ENCODE measurements at places on chromosomes 5 and 9.

DNA sequence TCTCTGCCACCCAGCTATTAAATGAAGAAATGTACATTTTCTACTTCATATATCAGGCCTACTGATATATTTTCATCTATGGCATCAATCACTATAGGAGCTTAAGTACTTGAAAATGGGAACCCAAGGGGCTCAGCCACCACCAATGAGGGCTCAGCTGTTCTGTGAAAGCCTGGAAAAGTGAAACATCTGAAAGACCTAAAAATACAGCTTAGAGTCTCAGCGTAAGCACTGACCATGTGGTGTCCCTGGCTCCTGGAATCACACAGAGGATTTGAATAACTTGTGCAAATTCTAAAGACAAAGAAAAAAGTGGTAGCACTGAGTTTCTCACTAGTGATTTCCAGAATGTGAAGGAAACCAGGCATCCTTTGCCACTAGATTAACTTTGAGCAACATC, 64.5 kb downstream of the PTPRD start:
- DNase-seq = no peak

DNA sequence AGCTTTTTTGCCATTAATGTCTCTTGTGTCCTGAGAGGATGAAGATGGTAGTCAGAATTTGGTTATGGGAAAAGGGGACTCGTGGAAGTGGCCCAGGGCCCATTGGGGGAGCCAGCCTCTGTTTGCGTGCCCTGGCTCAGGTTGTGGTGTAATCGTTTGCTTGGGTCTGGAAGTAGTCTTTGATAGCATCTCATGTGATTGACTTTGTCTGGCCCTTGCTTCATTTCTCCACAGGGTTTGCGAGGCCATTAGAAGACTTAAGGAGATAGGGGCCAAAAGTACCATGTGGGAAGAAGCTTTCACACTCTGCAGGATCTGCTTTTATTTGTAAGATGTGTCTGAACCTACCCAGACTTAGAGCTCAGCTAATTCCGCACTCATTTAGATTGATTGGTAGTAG, 114.5 kb downstream of the FGF1 start:
- DNase-seq = no peak

- DNase-seq = no peak
These were observed 136.3 kb downstream of the TMEM232 start for GRCh38 chr5:110590187-110590586.

GRCh38 chr9:13107008-13107407, 172.5 kb downstream of the MPDZ start:
- DNase-seq = no peak

DNA sequence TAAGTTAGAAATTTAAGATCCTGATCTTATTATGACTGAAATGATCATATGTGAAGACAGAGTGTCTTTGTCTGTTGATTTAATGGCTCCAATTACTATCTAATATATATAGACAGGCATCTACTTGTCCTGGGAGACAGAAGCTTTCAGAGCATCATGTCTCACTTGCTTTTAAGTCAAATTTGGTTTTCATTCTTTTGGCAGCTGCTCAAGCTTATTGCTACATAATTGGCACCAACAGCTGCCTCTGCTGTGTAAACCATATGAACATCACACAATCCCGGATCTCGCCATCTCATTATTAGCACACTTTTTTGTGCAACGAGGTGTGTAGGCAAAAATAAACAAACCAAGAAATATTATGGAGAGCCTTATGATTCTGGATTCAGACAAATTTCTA, 1717.9 kb downstream of the EFNA5 start:
- no peak for DNase-seq

DNA sequence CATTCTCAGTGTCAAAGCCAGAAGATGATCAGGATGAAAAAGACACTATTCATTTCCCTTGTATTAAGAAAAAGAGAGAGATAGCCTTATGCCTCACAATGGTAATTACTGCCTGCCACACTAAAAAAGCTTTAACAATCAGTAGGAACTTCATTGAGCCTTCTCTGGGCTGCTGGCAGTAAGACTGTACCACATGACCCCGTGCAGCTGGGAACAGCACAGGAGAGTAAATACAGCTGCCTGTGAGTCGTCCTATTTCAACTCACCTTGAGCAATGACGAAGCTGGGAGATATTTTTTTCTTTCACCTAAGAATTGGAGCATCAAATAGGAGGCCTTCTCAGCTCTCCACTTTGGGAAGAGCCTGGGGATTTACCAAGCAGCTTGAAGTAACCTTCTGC, 316.3 kb downstream of the GABRB2 start:
- DNase-seq = no peak

DNA sequence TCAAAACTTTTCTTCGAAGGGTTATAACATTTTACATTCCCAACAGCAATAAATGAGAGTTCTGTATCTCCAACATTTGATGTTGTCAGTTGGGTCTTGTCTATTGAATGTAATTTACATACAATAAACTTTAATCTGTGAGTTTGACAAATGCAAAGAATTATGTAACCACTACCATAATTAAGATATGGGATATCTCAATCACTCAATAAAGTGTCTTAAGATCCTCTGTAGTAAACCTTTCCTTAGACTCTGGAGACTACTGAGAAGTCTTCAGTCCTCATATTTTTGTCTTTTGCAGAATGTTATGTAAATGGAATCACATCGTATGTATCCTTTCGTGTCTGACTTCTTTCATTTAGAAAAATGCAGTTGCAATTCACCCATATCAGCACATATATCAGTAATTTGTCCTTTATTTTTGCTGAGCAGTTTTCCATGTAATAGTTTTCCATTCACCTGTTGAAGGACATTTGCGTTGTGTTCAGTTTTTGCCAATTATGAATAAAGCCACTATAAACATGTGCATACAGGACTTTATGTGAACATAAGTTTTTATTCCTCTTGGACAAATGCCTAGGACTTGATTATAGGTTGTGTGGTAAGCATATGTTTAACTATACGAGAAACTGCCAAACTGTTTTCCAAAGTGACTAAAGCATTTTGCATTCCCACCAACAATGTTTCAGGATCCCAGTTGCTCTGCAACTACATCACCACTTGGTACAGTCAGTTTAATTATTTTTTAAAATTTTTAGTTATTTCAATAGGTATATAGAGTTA, 784.6 kb upstream of the ZNF608 start:
- DNase-seq = no peak

DNA sequence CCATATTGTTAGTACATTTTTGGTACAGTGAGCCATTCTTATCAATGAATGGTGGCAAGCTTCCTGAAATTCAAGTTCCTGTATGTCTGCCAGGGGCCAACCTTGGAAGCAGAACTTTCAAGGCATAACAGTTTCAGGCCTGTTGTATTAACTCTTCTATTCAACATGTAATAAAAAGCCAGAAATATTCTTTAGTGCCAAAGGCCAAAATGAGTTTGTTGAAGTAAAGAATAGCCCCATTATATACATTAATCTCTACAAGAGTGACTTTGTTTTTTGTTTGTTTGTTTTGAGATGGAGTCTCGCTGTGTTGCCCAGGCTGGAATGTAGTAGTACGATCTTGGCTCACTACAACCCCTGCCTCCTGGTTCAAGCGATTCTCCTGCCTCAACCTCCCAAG, 321.3 kb downstream of the KDM4C start:
- no peak for DNase-seq

GRCh38 chr5:88452820-88453219, 184.2 kb upstream of the TMEM161B start:
- DNase-seq = no peak

DNA sequence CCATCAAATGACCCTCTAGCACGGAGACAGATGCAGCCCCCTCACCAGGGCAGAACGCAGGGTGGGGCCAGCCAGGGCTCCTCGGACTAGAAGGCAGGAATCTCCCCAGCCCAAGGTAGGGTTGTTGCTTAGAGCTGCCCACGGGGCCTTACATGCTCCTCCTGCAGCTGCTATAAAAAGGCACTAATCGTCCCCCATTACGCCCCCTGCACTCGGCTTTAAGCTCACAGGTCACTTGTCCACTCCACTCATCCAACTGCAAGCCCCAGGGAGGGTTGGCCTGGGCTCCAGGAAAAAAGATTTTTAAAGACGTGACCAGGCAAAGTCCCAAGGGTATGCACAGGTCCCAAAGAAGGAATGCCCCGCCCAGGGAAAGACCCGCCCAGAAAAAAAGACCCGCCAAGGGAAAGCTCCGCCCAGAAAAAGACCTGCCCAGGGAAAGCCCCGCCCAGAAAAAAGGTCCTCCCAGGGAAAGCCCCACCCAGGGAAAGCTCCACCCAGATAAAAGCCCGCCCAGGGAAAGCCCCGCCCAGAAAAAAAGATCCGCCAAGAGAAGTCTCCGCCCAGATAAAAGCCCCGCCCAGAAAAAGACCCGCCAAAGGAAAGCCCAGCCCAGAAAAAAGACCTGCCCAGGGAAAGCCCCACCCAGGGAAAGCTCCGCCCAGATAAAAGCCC, 11.1 kb downstream of the GRIN1 start:
- no peak for DNase-seq

DNA sequence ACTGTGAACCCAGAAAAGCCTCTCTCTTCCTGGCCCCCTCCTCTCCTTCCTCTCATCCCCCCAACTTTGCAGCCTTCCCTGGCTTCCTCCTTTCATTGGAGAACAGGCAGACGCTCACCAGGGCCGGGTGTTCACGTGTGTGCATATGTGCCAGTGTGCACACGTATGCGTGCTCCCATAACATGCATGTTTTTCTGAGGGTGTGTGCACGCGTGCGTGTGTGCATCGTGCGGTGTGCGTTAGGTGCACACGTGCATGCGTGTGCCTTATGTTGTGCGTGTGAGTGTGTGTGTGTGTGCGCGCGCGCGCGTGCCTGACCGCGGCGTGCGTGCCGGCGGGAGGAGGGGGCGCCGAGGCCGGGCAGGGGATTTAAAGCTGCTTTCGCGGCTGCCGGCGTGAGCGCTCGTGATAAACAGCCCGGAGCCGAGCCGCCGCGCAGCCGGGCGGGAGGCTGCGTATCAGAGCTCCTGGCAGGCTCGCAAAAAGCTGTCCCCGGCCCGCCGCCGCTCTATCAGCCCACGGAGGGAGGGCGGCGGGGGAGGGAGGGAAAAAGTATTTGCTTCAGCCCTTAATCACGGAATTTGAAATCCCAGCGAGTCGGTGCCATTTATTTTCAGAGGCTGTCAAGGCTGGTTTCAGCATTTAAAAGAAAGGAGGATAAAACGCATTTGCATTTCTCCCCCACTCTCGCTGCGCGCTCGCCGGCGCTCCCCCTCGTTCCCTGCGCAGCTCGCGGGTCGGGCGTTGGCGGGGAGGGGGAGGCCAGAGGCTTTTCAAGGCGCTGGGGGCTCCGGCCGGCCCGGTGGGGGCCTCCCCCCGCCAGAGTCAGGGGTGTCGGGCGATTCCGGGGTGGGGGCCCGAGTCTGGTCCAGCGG, 183.9 kb downstream of the C9orf50 start:
- peak; percentile 12 for DNase-seq

DNA sequence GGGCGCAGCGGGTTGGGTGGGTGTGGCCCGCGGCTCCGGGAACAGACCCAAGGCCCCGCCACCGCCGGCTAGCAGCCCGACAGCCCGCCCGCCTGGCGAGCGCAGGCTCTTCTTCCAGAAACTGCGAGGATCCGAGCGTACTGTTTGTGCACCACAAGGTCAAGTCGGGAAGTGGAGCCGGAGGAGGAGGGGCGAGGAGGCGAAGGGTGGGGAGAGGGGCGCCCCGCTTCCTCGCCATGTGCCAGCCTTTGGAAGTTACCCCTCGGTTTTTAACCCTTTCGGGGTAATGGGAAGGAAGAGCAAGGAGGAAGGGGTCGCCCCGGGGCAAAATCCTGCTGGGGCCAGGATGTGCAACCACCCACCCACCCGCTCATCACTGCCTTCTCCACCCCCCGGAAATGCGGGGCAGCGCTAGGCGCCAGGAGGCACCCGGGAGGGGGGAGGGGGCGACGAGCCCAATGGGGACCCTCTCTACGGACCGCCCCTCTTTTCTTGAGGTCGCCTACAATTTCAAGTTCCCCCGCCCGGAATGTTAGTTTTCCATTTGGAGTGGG, 1.1 kb upstream of the JADE2 start:
- DNase-seq = peak; percentile 58

- no peak for DNase-seq
These were observed 53.5 kb upstream of the MCCC2 start for GRCh38 chr5:71533615-71534014.

GRCh38 chr9:99044827-99045226, 60.1 kb upstream of the TGFBR1 start:
- no peak for DNase-seq

DNA sequence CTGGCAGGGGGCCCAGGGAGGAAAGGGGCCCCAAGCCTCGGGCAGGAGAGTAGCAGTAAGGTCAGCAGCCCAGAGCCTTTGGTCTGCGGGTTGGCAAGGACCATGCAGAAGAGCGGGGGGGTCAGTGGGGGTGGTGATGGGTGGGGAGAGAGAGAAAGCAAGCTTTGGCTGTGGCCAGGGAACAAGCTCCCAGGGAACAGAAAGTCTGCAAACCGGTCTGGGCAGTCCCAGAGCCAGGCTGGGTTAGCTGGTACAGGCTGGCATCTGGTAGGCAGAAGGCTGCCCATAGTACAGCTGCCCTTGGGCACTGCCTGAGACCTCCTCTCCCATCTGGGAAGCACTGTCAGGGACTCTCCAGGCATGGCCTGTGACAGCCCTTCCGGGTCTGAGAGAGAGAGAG, 10.5 kb upstream of the EPB41L4B start:
- DNase-seq = no peak

GRCh38 chr5:95581576-95581975, 26.7 kb downstream of the ARSK start:
- no peak for DNase-seq

GRCh38 chr9:136685790-136686533, 1.3 kb downstream of the AGPAT2 start:
- DNase-seq = no peak

- DNase-seq = no peak
These were observed 78.0 kb downstream of the ANXA2R start for GRCh38 chr5:42962124-42962523.

GRCh38 chr5:177498013-177498787, 796 bp upstream of the PDLIM7 start:
- no peak for DNase-seq

GRCh38 chr5:32842813-32843530, 131.9 kb downstream of the NPR3 start:
- no peak for DNase-seq

- DNase-seq = no peak
These were observed 94.6 kb downstream of the SH3TC2 start for GRCh38 chr5:148968311-148968710.

GRCh38 chr9:88193766-88194165, 55.5 kb upstream of the SPATA31C2 start:
- DNase-seq = no peak

DNA sequence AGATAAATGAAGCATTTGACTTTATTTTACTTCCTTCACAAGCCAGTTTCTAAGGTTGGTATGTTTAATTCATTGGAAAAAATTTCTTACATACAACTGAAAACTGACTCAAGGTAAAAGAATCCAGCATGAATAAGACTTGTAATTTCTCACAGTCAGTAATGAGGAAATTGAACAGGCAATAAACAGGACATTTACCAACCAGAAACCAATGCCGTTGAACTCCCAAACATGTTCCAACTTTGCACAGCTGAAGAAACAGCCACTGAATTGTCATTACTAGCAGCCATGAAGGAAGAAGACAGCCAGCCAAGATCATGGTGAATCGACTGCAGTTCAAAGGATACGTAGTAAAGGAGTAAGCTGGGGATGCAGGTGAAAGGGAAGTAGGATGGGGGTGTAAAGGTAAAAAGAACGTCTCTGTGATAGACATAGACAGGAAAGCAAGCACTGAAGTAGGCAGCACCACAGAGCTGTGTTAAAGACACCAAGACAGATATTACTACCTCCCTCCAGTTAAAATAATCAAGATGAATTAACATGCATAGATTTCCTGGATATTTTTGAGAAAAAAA, 21.3 kb upstream of the SLC12A2 start:
- no peak for DNase-seq

GRCh38 chr5:140557965-140558364, 692 bp upstream of the SRA1 start:
- no peak for DNase-seq

Measured in stimulated activated naive CD4-positive, alpha-beta T cell treated with Interleukin-2 at 50 U/mL for 16 hours (primary cell).